Endothelial cell (in vitro differentiated cells): ENCODE measurements at places on chromosomes 7 and 10. TPM values are rescaled to one million over a fixed set of nuclear protein-coding genes. Genes with fewer than 3 reads are reported as not detected.

GIMAP5 gene
- 220 TPM for total RNA-seq

C7orf33 gene
- not detected for total RNA-seq

ODAD2 gene
- total RNA-seq: 3.9 TPM

DNA sequence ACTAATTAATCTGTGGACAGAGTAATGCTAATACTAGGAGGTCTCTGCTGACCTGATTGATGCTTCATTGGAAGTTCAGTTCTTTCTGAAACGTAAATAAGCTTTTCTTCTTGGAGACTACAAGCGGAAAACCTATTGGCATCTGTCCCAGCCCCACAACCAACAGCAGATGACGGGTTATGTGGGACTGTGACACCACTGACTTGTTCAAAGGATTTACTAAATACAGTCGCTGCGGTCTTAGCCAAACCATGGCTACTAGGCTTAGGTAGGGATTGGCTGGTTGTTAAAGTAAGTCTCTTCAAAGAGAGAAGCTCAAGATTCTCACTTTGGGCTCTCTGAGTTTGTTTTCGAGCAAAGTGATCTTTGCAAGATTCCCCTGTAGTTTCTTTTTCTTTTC is 68.3 kb downstream of the HYCC1 start:
- peaks cover 7% of the 10 kb centered on the region for H3K4me1 ChIP-seq
- no peak overlapping the region for H3K27ac ChIP-seq
- H3K27me3 ChIP-seq: peaks cover 1% of the 10 kb centered on the region
- no peak overlapping the region for H3K4me3 ChIP-seq
- DNase-seq: no peak
